Hematopoietic multipotent progenitor cell treated with erythropoietin and hydrocortisone succinate and interleukin-3 and kit ligand, for 15 days (in vitro differentiated cells): ENCODE measurements at places on chromosomes 1 and 21.

DNA sequence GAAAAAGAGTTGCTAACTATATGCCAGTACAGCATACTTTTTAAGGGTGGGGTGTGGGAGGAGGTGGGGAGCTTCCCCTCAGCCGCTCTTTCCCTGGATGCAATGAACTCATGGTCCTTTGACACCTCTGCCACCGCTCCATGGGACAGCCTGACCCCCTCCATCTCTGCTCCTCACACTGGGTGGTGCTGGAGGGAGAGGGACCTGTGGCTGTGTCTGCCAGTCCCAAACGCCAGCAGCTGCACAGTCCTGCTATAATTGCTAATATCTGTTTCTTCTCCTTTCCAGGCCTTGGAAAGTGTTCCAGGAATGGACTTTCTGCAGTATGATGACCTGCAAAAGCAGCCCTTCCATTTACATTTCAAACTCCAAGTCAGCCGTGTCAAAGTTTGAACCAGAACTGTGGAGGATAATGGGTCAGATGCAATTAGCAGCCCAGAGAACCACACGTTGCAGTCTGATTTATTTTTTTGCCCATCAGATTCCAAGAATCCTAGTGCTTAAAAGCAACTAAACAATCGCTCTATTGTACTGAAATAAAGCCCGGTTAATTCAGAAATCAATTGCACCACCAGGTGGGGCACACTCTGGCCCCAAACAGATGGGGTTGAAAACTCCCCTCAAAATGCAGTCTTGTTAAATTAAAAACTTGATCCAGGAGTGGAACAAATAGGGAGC is 160.7 kb upstream of the LMO4 start:
- DNase-seq = no peak

DNA sequence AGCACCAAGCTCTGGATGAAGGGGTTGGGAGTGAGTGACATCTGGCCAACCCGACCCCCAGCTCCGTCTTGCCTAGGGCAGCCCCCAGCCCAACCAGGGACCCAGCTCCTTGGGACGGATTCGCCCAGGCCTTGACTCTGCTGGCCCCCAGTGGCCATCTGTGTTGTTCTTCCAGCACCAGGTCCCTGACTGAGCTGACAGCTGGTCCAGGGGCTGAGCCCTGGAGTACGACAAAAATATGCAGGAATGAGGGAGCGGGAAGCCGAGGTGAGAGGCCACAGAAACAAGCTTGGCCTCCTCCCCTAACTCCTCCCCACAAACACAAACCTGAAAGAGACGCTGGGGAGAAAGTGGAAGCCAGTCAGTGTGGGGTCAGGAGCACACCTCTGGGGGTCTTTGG is 55.0 kb upstream of the PAX7 start:
- DNase-seq = peak; percentile 47

DNA sequence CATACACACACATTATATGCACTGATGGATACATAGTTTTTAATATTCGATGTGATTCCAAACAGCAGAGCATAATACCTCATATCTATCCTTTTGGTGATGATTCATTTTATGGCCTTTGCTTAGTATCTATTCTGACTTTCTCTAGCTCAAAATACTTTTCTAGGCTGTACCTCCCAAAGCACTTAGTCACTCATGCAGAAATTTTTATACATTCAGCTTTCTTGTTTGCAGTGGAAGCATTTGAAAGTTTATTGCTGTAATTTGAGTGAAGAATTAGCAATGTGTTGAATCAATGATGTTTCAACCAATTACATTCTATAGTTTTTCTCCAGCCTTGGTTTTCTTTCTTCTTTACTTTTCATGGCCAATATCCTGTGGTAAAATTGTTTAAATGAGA is 66.7 kb downstream of the LBR start:
- DNase-seq = no peak

- DNase-seq = no peak
Measured at GRCh38 chr1:53365437-53366063, 37.7 kb upstream of the LRP8 start.

GRCh38 chr1:225990705-225991464 is 8.3 kb downstream of the SDE2 start:
- DNase-seq = no peak

DNA sequence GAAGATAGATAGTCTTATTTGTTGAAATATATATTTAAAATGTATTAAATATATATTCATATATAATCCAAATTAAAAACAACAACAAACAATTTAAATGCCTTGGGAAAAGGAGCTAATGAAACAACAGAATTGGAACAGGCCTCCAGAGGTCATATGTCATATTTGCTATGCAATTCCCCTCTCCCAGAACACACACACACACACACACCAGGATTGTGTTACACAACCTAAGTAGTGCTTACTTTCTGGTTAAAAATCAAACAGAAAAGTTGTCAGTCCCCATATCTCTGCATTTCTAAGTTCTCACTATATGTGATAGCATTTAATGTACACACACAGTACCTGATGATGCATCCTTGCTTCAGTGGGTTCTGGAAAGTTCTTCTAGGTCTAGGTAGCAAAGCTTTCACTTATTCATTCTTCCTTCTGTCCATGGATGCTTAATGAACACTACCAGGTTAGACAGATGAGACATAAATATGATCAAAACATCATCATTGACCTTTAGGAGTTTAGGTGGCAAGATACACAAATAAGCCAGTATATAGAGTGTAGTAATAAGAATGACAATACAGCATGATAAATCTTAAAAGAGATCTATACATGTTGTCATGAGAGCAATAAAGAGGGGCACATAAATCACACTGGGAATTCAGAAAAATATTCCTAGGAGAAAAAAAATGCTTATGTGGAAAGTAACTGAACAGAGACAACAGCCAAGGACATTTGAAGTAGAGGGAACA is 662.8 kb downstream of the PTPRC start:
- DNase-seq = no peak

DNA sequence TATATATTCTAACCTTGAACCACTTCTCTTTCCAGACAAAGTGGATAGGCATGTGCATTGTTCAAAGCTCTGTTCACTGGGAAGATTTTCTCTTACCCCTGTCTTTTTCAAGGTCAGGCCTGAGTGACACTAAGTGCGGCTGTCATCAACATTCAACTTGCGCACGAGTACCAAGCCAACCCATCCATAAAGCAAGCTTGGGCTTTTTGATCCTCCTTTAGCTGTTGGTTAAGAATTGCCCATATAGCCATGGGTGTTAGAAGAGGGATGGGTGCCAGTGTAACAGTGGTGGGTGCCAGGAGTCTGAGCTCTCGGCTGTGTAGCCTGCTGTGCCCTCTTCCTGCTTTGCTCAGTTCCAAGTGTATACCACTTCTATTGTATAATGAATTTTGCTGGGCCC is 136.1 kb downstream of the GLUL start:
- no peak for DNase-seq

- DNase-seq = no peak
Measured at GRCh38 chr1:48817505-48818114, 40.9 kb upstream of the BEND5 start.

GRCh38 chr21:37936010-37936785 is 19.9 kb upstream of the KCNJ6 start:
- DNase-seq = no peak

DNA sequence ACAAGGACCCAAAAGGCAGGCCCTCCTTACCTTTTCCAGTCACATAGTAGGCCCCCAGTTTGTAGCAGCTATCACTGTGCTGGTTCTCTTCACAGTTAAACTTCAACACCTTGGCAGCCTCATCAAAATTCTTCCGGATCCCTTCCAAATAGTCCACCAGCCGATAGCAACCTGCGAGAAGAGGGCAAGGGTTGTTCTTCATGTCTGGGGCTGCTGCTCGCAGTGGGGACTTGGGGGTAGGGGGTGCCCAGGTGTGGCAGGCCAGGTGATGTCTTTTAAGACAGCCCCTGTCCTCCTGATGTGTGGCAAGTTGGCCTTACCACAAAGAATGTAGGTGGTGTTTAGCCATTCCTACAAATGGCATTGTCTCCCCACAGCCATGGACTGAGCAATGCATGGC is 5.5 kb downstream of the COA7 start:
- no peak for DNase-seq

DNA sequence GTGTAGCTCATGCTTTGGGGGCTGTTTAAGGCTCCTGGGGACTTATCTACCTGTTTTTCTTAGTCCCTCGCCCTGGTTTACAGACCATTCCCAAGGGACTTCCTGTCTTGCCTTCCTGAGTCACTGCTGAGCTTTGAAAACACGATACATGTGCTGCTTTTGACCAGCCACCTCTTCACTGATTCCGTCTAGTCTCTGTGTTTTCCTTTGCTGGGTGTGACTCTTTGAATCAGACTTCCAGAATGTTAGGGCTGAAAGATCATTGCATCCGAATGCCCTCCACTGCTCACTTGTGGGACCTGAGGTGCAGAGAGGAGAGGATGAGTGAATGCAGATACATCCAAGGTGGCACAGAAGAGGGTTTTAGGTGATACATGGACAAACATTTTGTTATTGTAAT is 35.4 kb upstream of the CITED4 start:
- DNase-seq = no peak

GRCh38 chr1:165738794-165739193 is 29.9 kb downstream of the TMCO1 start:
- DNase-seq = no peak

DNA sequence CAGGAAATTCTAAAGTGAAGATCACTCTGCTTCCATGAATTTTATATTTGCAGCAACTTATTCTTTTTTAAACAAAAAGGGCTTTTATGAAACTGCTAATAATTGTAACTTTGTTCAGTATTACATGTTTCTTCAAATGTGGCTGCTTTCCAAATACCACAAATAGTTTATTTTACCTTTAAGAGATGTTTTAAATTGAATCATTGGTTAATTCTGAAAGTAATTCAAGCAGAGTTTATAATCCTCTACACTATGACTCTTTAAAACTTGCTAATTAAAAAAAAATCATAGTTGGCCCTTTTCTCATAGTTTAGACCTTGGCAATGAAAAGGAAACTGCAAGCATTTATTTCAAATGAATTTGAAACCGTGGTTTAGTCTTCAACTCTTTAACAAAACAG is 59.6 kb downstream of the SDCCAG8 start:
- no peak for DNase-seq

- no peak for DNase-seq
Measured at GRCh38 chr1:87791931-87792740, 463.5 kb downstream of the LMO4 start.

GRCh38 chr21:26041431-26042180 is 129.0 kb downstream of the APP start:
- DNase-seq = no peak

DNA sequence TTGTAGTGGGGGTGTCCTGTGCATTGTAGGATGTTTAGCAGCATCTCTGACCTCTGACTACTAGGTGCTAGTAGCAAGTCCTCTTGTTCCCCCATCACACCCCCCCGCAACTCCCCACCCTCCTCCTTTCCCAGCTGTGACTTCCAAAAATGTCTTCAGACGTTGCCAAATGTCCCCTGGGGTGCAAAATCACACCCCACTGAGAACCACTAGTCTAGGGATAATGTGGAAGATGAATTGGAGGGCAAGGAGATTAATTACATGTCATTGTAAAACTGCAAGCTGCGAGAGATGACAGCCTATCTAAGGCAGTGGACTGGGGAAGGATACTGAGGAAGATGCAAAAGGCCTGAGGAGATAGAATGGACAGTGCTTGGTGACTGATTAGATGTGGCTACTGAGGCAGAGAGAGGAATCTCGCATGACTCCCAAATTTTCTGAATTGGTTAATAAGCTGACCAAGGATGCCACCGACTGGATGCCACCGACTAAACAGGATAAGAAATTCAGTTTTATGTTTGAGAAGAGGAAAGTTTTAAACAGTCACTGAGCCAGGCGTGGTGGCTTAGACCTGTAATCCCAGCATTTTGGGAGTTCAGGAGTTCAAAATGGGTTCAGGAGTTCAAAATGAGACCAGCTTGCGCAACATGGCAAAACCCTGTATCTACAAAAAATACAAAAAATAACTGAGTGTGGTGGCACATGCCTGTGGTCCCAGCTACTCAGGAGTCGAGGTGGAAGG is 3.1 kb upstream of the JAK1 start:
- DNase-seq = no peak

DNA sequence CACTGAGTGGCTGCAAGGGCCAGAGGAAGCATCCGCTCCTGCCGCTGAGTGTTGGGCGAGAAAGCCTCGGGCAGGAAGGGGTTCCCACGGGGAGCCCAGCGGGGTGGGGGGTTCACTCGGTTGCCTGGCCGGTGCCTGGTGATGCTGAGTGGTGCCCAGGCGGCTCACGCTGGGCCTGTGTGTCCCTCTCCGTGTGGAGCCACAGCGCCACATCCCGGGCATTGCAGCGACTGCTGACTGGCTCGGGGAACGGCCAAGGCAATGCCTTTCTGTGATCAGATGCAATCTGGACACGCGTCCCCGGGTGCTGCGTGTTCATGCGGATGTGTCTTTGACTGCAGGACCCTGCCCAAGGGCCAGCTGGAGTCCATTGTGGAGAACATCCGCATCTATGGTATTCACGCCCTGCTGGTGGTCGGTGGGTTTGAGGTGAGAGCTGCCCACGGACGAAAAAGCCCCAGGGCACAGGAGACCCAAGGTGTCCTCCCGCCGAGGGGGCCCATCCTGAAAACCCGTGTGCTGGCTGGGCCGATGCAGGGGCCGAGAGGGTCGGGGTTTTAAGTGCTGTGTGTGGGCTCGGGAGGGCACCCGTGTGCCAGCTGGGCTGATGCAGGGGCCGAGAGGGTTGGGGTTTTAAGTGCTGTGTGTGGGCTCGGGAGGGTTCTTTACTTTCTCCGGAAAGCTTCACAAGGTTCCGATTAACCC is 16.4 kb downstream of the CFAP410 start:
- DNase-seq = no peak

DNA sequence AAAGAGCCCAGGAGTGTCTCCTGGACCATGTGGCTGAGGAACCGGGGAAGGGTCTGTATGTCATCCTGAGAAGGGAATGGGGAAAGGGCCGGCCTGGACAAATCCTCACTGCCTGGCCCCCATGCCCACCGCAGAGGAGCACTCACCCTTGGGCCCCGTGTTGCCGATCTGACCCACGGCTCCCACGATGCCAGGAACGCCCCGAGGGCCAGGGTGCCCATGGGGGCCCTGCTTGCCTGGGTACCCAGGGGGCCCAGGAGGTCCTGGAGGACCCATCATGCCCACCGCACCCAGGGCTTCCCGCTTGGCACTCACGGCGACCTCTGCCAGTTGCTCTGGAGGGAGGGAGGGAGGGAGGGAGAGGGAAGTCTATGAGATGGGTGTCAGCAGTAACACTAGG is 14.6 kb downstream of the COL9A2 start:
- DNase-seq = no peak

GRCh38 chr1:216807696-216808095 is 84.5 kb upstream of the ESRRG start:
- DNase-seq = no peak

GRCh38 chr1:85984636-85985035 is 171.9 kb downstream of the COL24A1 start:
- DNase-seq = no peak

- no peak for DNase-seq
Measured at GRCh38 chr1:228037401-228038386, 30.9 kb downstream of the WNT3A start.

GRCh38 chr1:109131800-109132199 is 17.9 kb downstream of the ELAPOR1 start:
- no peak for DNase-seq

- no peak for DNase-seq
Measured at GRCh38 chr1:246631426-246631825, 65.2 kb downstream of the CNST start.

- DNase-seq = no peak
Measured at GRCh38 chr1:205950280-205950679, 7.0 kb upstream of the SLC26A9 start.
